Mesothelial cell of epicardium (in vitro differentiated cells): ENCODE measurements at places on chromosomes 13 and 19. TPM values are rescaled to one million over a fixed set of nuclear protein-coding genes. Genes with fewer than 3 reads are reported as not detected.

Gene ZNF575
- 2.3 to 2.8 TPM (median 2.6 TPM) in 3 replicates for total RNA-seq

Gene PET100
- total RNA-seq: 139 to 152 TPM (median 149 TPM) in 3 replicates

Gene PALM3
- 2.0 to 2.4 TPM (median 2.3 TPM) in 3 replicates for total RNA-seq

Gene DZIP1
- 57.6 to 62.8 TPM (median 62.7 TPM) in 3 replicates for total RNA-seq

Gene ZNF560
- total RNA-seq: not detected in 3 replicates

Gene SLITRK1
- total RNA-seq: 1.0 to 1.2 TPM (median 1.1 TPM) in 3 replicates

Gene VAV1
- total RNA-seq: not detected in 3 replicates

Gene FREM2
- 82.9 to 83.5 TPM (median 83.1 TPM) in 3 replicates for total RNA-seq

Gene FCGBP
- total RNA-seq: 1.7 to 2.5 TPM (median 2.3 TPM) in 3 replicates

Gene KIR3DL2
- not detected in 3 replicates for total RNA-seq

Gene ZNF331
- total RNA-seq: 17.6 to 19.5 TPM (median 19.4 TPM) in 3 replicates

Gene LILRB4
- total RNA-seq: not detected in 3 replicates

Gene CEACAM6
- total RNA-seq: not detected in 3 replicates

Gene SOX1
- not detected in 3 replicates for total RNA-seq

Gene FXYD7
- 0.41 to 1.3 TPM (median 0.69 TPM) in 3 replicates for total RNA-seq

Gene CYSLTR2
- 3.5 to 3.9 TPM (median 3.5 TPM) in 3 replicates for total RNA-seq

Gene LAIR1
- 0.53 to 0.92 TPM (median 0.75 TPM) in 3 replicates for total RNA-seq

Gene SIGLEC14
- not detected in 3 replicates for total RNA-seq

Gene PSG6
- not detected in 3 replicates for total RNA-seq

Gene MAB21L1
- total RNA-seq: 0.58 to 0.80 TPM (median 0.77 TPM) in 3 replicates

Gene CRTC1
- total RNA-seq: 29.5 to 31.9 TPM (median 29.5 TPM) in 3 replicates

Gene EXOSC5
- 12.2 to 17.0 TPM (median 12.5 TPM) in 3 replicates for total RNA-seq

Gene SMIM24
- 0.60 TPM in 1 of 3 replicates, not detected in the others for total RNA-seq

Gene LRRC8E
- 4.3 to 5.2 TPM (median 4.9 TPM) in 3 replicates for total RNA-seq

Gene F2RL3
- not detected in 3 replicates for total RNA-seq

Gene GDF15
- total RNA-seq: 3.2 to 4.7 TPM (median 3.9 TPM) in 3 replicates

Gene WASF3
- total RNA-seq: 18.0 to 19.4 TPM (median 18.9 TPM) in 3 replicates

Gene EFNA2
- 13.1 to 15.0 TPM (median 14.0 TPM) in 3 replicates for total RNA-seq

Gene DIRAS1
- 3.0 to 3.5 TPM (median 3.2 TPM) in 3 replicates for total RNA-seq

Gene EID2B
- 2.6 to 4.0 TPM (median 2.8 TPM) in 3 replicates for total RNA-seq

Gene CLDN10
- total RNA-seq: 1.1 to 2.0 TPM (median 1.5 TPM) in 3 replicates

Gene PLEKHF1
- total RNA-seq: 0.47 to 0.92 TPM (median 0.64 TPM) in 3 replicates

Gene TNFSF13B
- 1.1 to 2.1 TPM (median 1.6 TPM) in 3 replicates for total RNA-seq

Gene ZIC5
- not detected in 3 replicates for total RNA-seq

Gene NEK5
- total RNA-seq: 4.3 to 5.1 TPM (median 4.9 TPM) in 3 replicates

Gene PSG2
- total RNA-seq: not detected in 3 replicates

Gene SLC17A7
- 0.34 to 0.45 TPM (median 0.35 TPM) in 3 replicates for total RNA-seq

Gene ZNF792
- 9.2 to 9.6 TPM (median 9.3 TPM) in 3 replicates for total RNA-seq

Gene TOMM40
- total RNA-seq: 47.7 to 49.8 TPM (median 47.8 TPM) in 3 replicates

Gene PRSS57
- not detected in 3 replicates for total RNA-seq

Gene ACP7
- total RNA-seq: not detected in 3 replicates

Gene ZNF549
- 11.1 to 11.5 TPM (median 11.3 TPM) in 3 replicates for total RNA-seq

Gene EDNRB
- 3.0 to 3.4 TPM (median 3.2 TPM) in 3 replicates for total RNA-seq

Gene ATXN8OS
- not detected in 3 replicates for total RNA-seq

Gene CDC34
- total RNA-seq: 98.1 to 106 TPM (median 99.5 TPM) in 3 replicates

Gene CXCL17
- not detected in 3 replicates for total RNA-seq
